ENCODE measurements at places on chromosomes 12 and 14.

DNA sequence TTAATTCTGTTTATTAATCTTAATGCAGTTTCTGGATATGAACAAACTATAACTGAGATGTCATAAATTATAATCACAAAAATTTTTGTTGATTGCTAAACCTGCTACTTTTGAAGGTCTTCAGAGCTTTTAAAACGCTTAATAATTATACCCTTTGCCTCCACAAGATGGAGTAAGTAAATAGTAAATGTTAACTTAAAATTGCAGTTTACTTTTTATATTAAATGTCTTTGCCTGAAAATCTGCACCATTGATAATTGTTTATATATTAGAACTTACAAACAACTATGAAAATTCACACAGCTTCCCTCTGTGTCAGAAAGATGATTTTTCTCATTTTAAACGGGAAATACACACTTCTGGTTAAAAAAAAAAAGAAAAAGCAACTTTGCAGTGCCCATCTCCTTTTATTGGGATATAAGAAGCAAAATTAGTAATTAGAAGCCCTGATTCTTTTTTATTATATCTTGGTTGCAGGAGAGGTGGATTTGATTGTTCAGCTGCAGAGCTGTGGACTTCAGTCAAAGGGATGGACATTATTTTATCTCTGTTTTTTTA is 35.6 kb downstream of the SCFD1 start:
- DNase-seq: no peak

- no peak for DNase-seq
Measured at GRCh38 chr12:166425-167075, 47.4 kb downstream of the SLC6A12 start.

GRCh38 chr12:51390457-51390856 is 749 bp downstream of the GALNT6 start:
- no peak for DNase-seq

- no peak for DNase-seq
Measured at GRCh38 chr14:47085678-47086077, 434.1 kb upstream of the RPL10L start.

- no peak for DNase-seq
Measured at GRCh38 chr14:99966912-99967311, 98.3 kb upstream of the EVL start.

- DNase-seq: no peak
Measured at GRCh38 chr12:50325890-50326391, 42.6 kb upstream of the LIMA1 start.

DNA sequence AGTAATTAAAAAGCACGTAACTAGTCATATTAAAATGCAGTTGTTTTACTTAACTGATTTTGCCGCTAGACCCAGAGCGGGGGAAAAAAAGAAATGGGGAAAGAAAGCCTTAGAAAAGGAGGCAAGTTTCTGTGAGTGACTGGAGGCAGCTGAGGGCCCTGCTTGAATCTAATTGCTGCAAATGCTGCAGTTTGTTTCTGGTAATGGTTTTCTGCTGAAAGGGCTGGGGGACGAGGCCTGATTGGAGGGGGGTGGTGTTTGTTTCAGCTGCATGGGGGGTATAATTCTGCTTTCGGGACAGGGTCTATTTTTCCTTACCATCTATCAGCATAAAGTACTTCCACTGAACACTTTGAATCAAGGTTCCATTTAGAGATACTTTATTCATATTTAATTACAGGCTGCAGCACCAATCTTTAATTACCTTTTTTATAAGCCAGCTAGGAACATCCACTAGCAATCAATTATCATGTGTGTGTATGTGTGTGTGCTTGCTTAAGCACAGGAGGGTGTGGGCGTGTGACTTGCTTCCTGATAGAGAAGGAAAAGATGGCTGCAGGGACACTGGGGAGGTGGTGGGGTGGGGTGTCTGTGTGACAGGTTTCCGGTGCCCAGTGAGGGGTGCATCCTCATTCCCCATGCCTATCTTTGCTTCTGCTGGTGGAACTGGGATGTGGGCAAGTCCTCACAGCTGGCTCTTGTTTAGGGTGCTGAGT is 83.4 kb downstream of the ADCK1 start:
- no peak for DNase-seq

DNA sequence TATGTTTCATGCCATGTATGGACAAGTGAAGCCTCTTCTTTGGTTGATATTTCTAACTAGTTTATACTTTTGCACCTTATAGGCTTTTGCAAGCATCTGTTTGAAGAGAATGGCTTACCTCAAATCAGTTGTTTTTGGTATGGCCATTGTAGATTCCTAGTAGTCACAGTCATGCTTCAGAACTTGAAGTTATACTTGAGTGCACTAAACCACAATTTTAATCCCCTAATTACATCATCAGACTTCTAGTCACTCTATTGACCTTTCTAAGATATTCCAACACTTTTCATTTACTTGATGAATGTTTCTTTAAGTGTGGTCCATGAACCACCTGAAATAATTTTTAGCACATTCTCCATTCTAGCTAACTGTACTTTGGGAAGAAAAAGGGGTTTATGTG is 18.6 kb upstream of the KLRB1 start:
- DNase-seq: no peak

DNA sequence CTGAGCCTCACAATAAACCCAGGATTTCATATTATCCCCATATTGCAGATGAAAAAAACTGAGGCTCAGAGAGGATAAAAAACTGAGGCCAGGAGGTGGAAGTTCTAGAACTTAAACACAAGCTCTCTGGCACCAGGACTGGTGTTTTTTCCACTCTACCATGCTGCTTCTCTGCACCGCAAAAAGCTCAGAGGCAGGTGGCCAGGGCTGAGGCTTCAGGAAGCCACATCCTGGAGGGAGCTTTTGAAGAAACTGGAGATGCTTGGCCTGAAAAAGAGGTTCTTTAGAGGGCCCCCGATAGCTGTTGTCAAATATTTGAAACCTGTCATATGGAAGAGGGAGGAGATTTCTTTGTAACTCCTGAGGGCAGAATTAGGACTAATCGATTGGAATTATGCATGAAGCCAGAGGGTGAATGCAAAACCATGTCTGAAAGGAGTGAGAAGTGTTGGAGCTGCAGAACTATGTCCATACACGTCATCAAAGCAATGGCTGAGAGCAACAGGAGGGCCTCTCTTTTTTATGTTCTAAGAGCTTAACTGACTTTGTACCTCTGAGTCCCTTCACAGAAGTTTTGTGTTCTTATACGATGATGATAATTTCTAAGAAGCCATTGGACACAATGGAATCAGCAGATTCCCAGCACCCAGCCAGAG is 448.6 kb downstream of the FUT8 start:
- no peak for DNase-seq

GRCh38 chr12:114412825-114413749 is 7.1 kb upstream of the TBX5 start:
- DNase-seq: no peak

GRCh38 chr14:50260511-50260910 is 29.1 kb upstream of the SOS2 start:
- peak; percentile 11 for DNase-seq

DNA sequence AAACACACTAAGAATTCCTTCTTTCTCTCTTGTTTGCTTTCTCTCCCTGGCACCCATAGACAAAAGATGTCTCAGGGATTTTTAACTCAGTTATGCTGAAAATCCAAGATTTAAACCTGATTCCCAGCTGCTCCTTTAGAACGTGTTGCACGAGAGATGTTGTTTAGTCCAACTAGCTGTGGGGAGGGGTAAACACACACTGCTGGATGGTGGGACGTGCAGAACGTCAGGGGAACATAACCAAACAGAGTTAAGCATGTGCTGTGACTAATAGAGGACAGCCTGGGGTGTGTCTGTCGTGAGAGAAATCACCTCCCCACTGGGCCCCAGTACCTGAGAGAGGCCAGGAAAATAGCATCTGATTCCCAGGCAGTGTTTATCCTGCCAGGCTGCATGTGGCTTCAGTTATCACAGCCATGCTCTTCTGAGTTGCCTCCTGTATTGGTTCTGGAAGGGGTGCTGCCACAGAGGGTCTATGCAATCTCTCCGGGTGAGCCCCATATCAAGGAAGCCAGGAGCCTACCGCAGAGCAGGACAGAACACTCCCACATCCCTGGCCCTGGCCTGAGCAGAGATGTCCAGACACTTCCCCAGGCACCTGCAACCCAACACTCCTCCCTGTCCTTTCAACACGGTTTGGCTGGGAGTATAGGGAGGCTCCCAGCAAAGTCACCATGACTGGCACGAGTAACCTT is 112.7 kb upstream of the EGLN3 start:
- DNase-seq: no peak

- no peak for DNase-seq
Measured at GRCh38 chr14:36976571-36977023, 195.8 kb downstream of the SLC25A21 start.

GRCh38 chr14:80381807-80382363 is 170.6 kb upstream of the DIO2 start:
- DNase-seq: no peak

DNA sequence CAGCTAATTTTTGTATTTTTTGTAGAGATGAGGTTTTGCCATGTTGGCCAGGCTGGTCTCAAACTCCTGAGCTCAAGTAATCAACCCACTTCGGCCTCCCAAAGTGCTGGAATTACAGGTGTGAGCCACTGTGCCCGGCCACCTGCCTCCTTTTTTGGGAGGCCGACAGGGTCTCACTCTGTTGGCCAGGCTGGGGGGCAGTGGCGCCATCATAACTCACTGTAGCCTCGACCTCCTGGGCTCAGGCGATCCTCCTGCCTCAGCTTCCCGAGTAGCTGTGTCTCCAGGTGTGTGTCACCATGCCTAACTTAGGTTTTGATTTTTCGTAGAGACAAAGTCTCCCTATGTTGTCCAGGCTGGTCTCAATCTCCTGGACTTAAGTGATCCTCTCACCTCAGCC is 70.7 kb downstream of the AACS start:
- DNase-seq: no peak

DNA sequence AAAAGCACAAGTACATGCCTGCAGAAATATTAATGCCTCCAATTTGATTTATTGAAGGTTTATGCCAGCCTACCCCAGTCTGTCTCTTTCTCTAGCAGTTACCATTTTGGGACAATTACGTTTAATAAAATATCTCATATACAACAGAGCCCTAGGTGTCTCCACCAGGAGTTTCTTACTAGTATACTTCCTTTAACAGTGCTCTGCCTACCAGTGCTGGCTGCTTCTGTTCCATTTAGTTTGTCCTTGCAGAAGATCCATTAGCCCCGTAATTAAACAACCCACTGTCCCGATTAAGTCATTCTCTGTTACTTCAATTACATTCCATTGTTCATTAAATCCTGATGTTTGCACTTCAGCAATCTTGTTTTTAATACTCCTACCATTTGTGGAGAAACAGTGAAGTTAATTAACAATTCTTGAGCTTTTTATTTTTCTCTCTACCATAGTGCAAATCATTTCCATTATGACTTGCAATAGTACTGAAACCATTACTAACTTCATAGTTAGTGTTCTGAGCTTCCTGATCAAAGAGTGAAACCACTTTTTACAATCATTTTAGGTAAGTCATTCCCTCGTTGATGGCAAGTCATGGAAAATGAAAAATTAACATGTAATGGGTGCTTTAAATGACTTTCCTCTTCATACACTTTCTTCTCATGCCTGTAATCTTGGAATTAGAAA is 121.1 kb downstream of the PLXNC1 start:
- DNase-seq: no peak
